ENCODE measurements at places on chromosomes 4 and X. TPM values are rescaled to one million over a fixed set of nuclear protein-coding genes. Genes with fewer than 3 reads are reported as not detected.

The GC gene
- total RNA-seq, result not detected

The ADH1A gene
- total RNA-seq, result not detected

The PDZD4 gene
- total RNA-seq, result 49.2 TPM

The GAGE12D gene
- total RNA-seq, result not detected

- no peak for DNase-seq
- no peaks in the 10 kb centered on the region for H3K36me3 ChIP-seq
- H3K27me3 ChIP-seq, result peaks cover 5% of the 10 kb centered on the region
- H3K4me1 ChIP-seq, result no peaks in the 10 kb centered on the region
- no peak overlapping the region for H3K4me3 ChIP-seq
- H3K27ac ChIP-seq, result no peak overlapping the region
These were observed 588.3 kb upstream of the DIPK2B start for GRCh38 chrX:45788941-45789348.

DNA sequence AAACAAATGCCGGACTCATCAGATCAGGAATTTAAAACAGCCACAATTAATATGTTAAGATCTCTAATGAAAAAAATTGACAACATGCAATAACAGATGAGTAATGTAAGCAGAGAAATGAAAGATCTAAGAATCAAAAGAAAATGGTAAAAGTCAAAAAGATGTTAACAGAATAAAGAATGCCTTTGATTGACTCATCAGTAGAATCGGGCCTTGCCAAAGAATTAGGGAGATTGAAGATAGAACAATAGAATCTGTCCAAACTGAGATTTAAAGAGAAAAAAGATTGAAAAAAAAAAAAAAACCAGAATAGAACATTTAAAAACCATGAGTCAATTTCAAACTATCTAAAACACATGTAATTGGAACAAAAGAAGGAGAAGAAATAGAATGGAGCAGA lies 25.9 kb upstream of the GUCY1A1 start:
- H3K36me3 ChIP-seq, result no peaks in the 10 kb centered on the region
- no peak overlapping the region for H3K4me3 ChIP-seq
- DNase-seq, result no peak
- H3K4me1 ChIP-seq, result no peaks in the 10 kb centered on the region

DNA sequence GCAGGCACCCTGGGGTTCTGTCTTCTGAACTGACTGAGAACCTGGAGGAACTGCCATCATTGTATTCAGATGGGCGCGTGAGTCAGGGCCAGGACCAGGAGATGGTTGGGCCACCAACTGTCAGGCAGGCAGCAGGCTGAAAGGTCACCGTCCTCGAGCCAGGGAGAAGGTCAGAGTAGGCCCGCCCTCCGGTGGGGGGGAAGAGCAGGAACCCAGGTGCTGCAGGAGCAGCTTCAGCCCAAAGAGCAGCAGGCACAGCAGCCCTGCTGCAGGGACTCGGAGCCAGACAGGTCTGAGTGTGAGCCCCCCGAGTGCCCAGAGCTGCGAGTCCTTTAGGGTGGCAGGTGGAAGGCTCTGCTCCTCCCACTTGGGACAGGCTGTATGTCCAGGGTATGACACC lies 26.4 kb downstream of the WFS1 start:
- peaks cover 87% of the 10 kb centered on the region for H3K36me3 ChIP-seq
- H3K4me1 ChIP-seq, result no peaks in the 10 kb centered on the region
- H3K4me3 ChIP-seq, result no peak overlapping the region
- no peak overlapping the region for H3K27ac ChIP-seq
- no peaks in the 10 kb centered on the region for H3K27me3 ChIP-seq
- DNase-seq, result no peak

DNA sequence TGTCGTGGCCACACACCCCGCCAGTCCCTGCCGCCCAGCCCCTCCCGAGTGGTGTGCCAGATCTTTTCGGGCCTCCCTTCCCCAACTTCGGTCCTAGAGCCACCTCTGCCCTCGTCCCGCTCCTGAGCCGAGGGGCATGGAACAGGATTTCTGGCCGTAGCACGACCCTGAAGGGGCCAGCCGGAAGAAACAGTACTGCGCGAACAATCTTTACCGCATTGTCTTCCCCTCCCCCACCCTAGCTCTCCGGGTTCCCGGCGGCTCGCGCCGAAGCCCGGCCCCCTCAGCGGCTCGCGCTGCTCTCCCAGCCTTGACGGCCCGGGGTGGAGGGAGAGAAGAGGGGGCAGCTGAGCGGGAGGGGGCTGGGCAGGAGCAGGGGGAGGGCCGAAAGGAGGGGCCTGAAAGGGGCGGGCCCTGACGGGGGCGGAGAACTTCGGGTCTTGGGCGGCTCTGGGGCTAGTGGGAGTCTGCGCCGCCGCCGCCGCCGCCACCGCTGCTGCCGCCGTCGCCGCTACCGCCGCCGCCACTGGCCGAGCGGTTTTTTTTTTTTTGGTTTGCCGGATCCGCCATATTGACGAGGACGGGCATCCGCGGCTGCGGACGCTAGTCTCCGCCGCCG lies at the start of gene USP9X:
USP9X (plus strand) TSS at position 553 of the 619 bp plus-strand sequence. CDS start 38,184 bp downstream, outside the sequence.
- H3K4me1 ChIP-seq, result peaks cover 7% of the 10 kb centered on the region
- peak; percentile 82 for DNase-seq
- peak within 1 kb of the TSS; percentile 100 for H3K27ac ChIP-seq
- H3K27me3 ChIP-seq, result peaks cover 6% of the 10 kb centered on the region
- peak within 1 kb of the TSS; percentile 94 for H3K4me3 ChIP-seq

DNA sequence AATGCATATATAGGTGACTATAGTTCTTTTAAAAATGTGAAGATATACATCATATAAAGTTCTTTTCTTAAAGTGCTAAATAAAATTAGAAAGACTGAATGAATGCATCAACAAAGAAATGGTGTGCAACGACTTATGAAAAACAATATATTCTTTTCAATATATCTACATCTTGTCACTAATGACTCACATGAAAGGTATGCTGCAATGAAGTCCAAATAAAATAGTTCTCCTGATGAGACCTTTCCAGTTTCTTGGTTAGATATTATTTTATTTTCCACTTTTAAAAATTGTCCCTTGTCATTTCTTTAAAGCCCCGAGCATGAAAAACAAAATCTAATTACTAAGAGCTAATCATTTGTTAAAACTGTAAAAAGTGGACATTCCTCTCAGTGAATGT lies 462.1 kb downstream of the PCDH11X start:
- no peaks in the 10 kb centered on the region for H3K36me3 ChIP-seq
- H3K27me3 ChIP-seq, result no peaks in the 10 kb centered on the region
- DNase-seq, result no peak
- no peak overlapping the region for H3K4me3 ChIP-seq
- H3K4me1 ChIP-seq, result no peaks in the 10 kb centered on the region
- no peak overlapping the region for H3K27ac ChIP-seq

DNA sequence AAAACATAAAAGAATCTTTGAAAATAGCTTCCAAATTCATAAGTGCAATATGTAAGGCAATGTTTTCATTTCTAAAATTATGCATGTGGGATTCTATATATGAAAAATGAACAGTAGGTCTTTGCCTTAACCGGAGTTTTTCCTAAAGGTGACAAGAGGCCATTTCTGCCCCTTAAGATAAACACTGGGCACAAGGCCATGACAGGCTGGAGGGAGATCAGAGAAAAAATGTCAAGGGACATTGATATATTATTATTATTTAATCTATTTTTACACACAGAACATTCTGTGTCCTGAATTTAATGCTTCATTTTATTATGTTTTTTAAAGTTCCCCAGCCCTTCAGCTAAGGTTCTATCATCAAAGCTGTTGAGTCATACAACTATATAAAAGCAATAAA lies 118.8 kb downstream of the CHM start:
- DNase-seq, result no peak
- no peaks in the 10 kb centered on the region for H3K36me3 ChIP-seq
- no peaks in the 10 kb centered on the region for H3K27me3 ChIP-seq
- no peak overlapping the region for H3K4me3 ChIP-seq
- no peaks in the 10 kb centered on the region for H3K4me1 ChIP-seq

DNA sequence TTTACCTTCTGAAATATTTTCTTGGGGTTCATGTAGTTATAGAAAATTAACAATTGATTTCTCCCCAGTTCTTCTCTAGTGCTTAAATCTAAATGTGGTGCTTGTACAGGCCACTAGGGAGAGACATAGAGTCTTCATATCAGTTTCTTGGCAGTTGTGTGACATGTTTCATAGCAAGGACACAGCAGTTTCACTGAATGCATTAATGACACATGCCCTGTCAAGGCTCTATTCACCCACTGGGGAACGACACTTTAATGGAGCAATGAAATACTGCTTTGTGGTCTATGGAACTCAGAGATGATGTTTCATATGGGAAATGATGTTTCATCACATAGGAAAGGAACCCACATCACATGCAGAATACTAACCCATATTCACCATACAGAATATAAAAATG lies 2.8 kb downstream of the VEGFC start:
- H3K27me3 ChIP-seq, result peaks cover 5% of the 10 kb centered on the region
- peak; percentile 80 for DNase-seq
- H3K4me1 ChIP-seq, result peaks cover 8% of the 10 kb centered on the region
- H3K4me3 ChIP-seq, result no peak overlapping the region
- no peaks in the 10 kb centered on the region for H3K36me3 ChIP-seq
- no peak overlapping the region for H3K27ac ChIP-seq

DNA sequence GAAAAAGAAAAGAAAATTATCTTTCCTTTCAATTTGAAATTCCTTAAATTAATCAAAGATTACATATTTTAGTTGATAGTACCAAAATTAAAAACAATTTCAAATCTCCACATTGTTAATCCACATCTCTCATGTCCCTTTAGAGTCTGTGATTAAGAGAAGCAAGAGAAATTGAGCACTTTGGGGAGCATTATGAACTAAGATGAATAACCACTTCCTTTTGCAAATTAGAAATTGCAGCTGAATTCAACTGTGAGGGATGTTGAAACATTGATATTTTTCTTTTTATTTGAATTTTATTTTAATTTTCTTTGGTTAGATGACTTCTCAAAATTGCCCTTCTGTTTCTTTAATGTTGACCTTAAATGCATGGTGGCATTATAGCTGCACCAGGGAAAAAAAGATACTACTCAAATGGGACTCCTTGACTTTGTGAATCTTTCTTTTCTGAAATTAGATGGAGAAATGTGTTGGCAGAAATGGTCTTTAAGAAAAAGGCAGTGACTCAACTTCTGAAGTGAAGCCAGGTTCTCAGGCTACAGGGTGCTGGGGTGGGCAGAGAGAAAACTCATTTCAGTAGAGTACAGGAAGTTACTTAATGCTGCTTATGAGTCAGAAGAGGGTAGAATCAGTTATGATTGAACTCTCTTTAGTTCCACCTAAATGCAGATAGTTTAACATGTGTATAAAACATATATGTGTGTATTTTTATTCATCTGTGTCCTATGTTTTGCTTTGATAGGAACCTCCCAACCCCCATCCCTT lies 92.0 kb upstream of the TNIP3 start:
- no peak overlapping the region for H3K4me3 ChIP-seq
- no peak for DNase-seq
- H3K27me3 ChIP-seq, result no peaks in the 10 kb centered on the region
- H3K4me1 ChIP-seq, result no peaks in the 10 kb centered on the region

- H3K27me3 ChIP-seq, result no peaks in the 10 kb centered on the region
- H3K4me1 ChIP-seq, result no peaks in the 10 kb centered on the region
- H3K4me3 ChIP-seq, result no peak overlapping the region
These were observed 127.4 kb upstream of the RPL34 start for GRCh38 chr4:108492816-108493595.

- no peak overlapping the region for H3K4me3 ChIP-seq
- H3K36me3 ChIP-seq, result no peaks in the 10 kb centered on the region
- H3K4me1 ChIP-seq, result no peaks in the 10 kb centered on the region
These were observed 124.9 kb downstream of the CBLL2 start for GRCh38 chrX:22397566-22397965.

DNA sequence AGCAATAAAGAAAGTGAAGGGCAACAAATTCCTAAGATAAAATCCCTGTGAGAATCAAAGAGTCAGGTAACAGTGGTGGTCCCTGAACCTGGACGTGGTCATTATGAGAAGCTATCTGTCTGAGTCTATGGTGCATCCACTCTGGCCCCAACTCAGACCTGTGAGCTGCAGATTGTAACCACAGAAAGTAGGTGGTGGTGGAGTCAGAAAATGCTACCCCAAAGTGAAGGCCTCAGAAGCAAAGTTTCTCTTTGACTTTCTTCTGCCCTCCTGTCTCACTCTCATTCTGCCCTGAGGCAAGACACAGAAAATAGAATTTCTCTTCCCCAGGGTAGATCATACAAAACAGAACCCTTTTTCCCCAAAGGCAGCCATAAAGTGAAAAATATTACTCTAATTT lies 84.1 kb upstream of the NEIL3 start:
- no peaks in the 10 kb centered on the region for H3K27me3 ChIP-seq
- no peaks in the 10 kb centered on the region for H3K36me3 ChIP-seq
- no peaks in the 10 kb centered on the region for H3K4me1 ChIP-seq

Data from spinal cord (tissue), 10 donors.